ENCODE measurements at places on chromosomes 6 and 20. TPM values are rescaled to one million over a fixed set of nuclear protein-coding genes. Genes with fewer than 3 reads are reported as not detected.

GRM1 gene
- total RNA-seq: 0.07 TPM

DNA sequence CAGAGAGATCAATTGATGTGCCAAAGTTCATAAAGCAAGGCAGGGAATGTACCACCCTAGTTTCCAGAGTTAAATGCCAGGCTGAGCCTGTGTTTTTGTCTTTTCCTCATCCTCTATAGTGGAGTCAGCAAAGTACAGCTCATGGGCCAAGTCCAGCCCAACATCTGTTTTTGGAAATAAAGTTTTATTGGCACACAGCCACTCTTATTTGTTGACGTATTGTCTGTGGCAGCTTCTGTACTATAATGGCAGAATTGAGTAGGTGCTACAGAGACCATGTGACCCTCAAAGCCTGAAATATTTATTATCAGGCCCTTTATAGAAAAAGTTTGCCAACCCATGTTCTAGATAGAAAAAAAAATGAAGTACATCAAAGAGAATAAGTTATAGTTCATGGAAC, 187.0 kb downstream of the TSHZ2 start:
- H3K36me3 ChIP-seq: no peaks in the 10 kb centered on the region
- no peaks in the 10 kb centered on the region for H3K27me3 ChIP-seq
- DNase-seq: no peak
- no peak overlapping the region for H3K4me3 ChIP-seq

DNA sequence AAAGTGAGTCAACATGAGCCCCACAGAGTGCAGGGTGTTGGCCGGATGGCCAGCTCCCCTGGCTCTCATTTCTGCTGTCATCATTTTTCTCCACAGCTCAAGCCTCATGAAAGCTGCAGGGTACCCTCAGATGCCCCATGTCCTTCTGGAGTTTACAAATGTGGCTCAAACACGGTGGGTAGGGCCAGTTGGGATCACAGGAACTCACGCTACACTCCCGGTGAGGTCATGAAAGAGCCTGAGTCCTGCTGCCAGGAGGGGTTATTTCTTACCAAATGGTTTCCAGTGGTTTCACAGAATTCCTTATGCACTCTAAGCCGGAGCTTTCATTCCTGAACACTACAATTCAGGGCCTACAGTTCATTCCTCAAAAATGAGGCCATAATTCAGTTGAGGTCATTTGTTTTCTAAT, 78.7 kb downstream of the TMEM170B start:
- no peaks in the 10 kb centered on the region for H3K27me3 ChIP-seq
- no peaks in the 10 kb centered on the region for H3K36me3 ChIP-seq
- no peak overlapping the region for H3K27ac ChIP-seq
- no peak overlapping the region for H3K4me3 ChIP-seq

DNA sequence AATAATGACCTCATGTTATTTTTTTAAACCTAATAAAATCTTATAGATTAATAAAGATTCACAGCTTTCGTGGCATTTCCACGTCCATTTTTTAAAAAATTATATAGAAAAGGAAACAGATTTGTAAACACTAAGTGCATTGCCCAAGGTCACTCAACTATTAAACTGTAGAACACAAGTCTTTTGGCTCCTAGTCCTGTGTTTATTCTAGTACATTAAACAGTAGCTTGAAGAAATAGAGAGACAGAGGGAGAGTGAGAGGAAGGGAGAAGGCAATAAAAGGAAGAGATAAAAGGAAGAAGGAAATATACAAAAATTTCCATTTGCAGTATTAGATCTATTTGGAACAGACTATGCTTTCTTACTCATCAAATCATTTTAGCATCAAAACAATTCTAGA, 586.7 kb upstream of the CITED2 start:
- DNase-seq: no peak
- no peak overlapping the region for H3K4me3 ChIP-seq
- H3K36me3 ChIP-seq: no peaks in the 10 kb centered on the region
- no peak overlapping the region for H3K27ac ChIP-seq

DNA sequence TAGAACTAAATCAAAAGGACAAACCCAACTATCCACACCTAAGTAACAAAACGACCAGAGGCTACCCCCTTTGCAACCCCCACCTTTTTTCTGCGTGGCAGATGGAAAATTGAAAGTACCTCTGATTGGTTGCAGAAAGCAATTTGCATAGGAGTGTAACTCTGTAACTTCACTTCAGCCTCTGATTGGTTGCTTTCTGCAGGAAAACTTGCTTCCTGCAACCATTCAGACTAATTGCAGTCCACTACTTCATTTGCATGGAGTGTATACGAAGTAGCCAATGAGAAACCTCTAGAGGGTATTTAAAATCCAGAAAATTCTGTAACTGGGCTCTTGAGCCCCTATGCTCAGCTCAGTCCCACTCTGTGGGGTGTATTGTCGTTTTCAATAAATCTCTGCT, 129.1 kb upstream of the OLIG3 start:
- no peaks in the 10 kb centered on the region for H3K36me3 ChIP-seq
- no peak for DNase-seq
- H3K27me3 ChIP-seq: no peaks in the 10 kb centered on the region
- no peak overlapping the region for H3K4me3 ChIP-seq

DNA sequence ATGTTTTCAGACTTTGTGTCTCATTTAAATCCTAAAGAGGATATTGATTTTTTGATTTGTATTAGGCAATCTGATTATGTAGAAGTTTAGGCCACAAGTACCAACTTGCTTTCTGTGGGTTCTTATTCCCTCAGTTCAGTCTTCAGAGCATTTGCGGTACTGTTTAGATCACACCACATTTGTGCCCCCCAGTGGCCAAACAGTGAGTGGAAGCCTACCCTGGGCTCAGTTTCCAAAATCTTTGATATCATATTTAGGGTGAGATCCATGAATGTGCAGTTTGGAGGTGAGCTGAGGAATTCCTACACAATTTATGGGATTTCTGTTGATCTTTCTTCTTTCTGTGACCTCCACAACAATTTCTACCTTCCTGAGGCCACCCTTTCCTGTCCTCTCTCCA, 92.3 kb upstream of the FUT9 start:
- no peaks in the 10 kb centered on the region for H3K36me3 ChIP-seq
- H3K4me1 ChIP-seq: no peaks in the 10 kb centered on the region
- no peak overlapping the region for H3K27ac ChIP-seq
- DNase-seq: peak; percentile 39
- H3K27me3 ChIP-seq: no peaks in the 10 kb centered on the region
- no peak overlapping the region for H3K4me3 ChIP-seq

DNA sequence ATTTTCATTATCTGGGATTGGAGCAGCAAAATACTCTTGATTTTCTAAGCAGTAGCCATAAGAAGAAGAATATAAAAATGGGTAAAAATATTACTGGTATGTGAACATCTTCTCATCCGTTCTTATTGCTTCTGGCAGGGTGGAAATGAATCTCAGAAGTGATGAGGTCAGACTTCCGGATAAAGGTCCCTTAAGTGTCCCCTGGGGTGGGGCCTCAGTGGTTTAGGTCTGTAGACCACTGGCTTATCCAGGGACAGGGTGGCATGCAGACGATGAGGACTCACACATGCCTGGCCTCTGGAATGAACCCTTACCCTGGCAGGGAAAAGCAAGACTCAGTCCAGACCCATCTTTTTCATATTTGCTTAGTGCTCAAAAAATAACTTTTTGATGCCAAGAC, 143.3 kb downstream of the UST start:
- no peak for DNase-seq
- H3K36me3 ChIP-seq: peaks cover 12% of the 10 kb centered on the region
- peaks cover 4% of the 10 kb centered on the region for H3K4me1 ChIP-seq
- no peaks in the 10 kb centered on the region for H3K27me3 ChIP-seq

- no peak for DNase-seq
- no peaks in the 10 kb centered on the region for H3K27me3 ChIP-seq
- no peak overlapping the region for H3K27ac ChIP-seq
These were observed 53.2 kb upstream of the PBOV1 start for GRCh38 chr6:138271451-138271850.

DNA sequence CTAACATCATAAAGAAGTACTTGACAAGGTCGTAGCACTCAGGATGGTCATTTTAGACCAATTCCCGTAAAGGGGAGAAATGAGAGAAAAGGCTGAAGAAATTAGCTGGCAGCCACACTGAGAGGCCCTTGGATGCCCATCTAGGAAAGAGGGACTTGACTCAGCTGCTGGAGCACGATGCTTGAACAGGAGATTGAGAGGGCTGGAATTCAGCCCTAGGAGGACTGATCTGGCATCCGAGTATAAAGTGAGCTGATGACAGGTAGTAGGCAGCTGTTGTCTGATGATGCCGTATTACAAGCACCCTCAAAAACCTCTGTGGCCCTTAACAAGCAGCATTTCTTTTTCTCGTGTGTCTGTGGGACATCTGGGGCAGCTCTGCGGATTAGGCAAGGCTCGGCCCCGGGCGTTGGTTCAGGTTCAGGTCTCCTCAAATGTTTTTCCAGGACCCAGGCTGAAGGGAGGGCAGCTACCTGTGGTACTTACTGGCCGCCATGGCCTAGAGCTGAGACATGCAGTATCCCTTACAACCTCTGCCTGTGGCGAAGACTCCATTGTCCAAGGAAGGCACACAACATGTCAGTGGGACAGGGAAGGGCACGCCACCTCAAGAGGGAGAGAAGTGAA, 219.6 kb upstream of the SNX9 start:
- no peaks in the 10 kb centered on the region for H3K36me3 ChIP-seq
- H3K4me3 ChIP-seq: no peak overlapping the region
- peaks cover 7% of the 10 kb centered on the region for H3K4me1 ChIP-seq
- H3K27me3 ChIP-seq: no peaks in the 10 kb centered on the region
- no peak overlapping the region for H3K27ac ChIP-seq

- no peaks in the 10 kb centered on the region for H3K4me1 ChIP-seq
- DNase-seq: no peak
- H3K4me3 ChIP-seq: no peak overlapping the region
- no peak overlapping the region for H3K27ac ChIP-seq
- no peaks in the 10 kb centered on the region for H3K36me3 ChIP-seq
These were observed 145.1 kb upstream of the PLN start for GRCh38 chr6:118403036-118403435.
